Suppressor macrophage (primary cell): ENCODE measurements at places on chromosomes 12 and 14.
A peak's percentile ranks its signal among the peaks of the same experiment; 100 is the strongest.

DNA sequence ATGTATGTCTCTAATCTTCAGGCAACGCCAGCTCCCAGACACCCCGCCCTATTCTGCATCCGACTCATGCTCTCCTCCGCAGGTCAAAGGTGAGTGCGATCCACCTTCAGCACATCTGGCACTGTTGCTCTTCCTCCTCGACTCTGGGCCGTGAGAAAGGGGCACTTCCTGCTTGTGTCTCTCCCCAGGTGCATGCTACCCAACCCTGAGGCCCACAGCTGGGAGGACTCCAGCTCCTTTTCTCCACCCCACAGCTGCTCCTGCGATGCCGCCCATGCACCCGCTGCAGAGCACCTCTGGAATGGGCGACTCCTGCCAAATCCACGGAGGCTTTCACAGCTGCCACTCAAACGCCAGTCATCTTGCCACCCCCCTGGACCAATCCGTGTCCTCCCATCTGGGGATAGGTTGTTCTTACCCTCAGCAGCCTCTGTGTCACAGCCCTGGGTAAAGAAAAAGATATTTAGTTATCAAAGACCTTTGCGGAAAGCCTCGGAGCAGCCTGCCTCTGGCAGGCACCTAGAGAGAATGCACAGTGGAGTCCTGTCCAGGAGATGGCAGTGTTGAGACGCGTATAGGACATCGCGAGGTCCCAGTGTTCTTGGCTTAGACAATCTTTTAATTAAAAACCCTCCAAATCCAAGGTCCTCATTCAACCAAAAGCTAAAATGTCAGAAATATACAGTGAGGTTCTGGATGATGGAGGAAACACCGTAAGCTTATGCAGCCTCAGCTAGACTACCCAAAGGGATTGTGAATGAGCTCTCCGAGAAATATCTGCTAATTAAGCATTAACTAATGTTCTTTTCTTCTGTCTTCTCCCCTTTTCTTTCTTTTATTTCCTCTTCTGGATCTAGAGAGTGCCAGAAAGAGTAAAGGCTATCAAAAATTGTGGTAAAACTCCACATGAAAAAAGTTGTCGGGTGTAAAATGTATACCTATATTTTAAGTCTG, 54.3 kb downstream of the MYRFL start:
- peak; percentile 85 for DNase-seq

DNA sequence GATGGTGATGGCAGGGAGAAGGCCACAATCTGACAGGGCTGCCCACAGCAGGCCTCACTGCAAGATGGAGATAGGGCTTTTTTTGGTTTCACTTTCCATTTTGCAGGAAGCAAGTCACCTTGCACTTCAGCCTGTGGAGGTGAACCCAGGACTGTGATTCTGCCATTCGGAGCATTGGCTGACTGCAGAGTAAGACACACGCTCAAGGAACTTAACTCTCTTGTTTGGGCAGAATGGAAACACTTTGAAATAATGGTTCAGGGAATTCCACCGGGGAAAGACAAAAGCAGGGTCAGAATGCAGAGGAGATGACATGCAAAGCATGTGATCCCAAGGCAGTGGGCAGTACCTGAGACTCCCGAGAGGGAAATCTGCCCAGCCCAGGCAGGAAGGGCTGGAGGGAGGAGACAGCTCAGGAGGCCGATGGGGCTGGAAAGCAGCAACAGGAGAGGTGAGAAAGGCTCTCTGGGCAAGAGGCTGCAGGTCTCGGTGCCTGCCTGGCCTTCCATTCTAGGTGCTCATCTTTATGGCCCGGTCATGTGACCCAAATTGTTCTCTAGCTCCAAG, 58.7 kb upstream of the PRMT8 start:
- no peak for DNase-seq

GRCh38 chr12:101951002-101951670, 73.8 kb downstream of the DRAM1 start:
- no peak for DNase-seq

- DNase-seq = no peak
Observed at GRCh38 chr14:64281805-64282204, 12.4 kb downstream of the ESR2 start.

DNA sequence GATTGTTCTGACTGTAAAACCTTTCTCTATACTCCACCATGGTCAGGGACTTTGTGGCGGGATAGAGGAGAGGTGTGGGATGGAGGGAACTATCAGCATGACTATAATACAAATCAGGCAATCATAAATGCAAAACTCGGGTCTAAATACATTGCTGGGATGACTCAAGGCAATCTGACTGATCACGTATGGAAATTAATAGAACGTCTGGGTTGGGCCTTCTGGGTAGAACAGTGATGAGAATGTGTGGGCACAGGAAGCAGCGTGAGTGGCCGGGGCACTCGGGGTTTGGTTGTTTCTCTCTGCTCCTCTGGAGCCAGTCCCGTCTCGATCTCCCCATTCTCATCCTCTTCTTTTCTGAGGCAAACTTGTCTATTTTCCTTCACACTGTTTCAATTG, 485.8 kb downstream of the VRK1 start:
- DNase-seq = no peak

GRCh38 chr14:102094101-102094500, 7.3 kb upstream of the HSP90AA1 start:
- no peak for DNase-seq

- no peak for DNase-seq
Observed at GRCh38 chr12:103085541-103085940, 128.1 kb downstream of the ASCL1 start.

GRCh38 chr14:32022938-32023466, 54.1 kb upstream of the ARHGAP5 start:
- no peak for DNase-seq

DNA sequence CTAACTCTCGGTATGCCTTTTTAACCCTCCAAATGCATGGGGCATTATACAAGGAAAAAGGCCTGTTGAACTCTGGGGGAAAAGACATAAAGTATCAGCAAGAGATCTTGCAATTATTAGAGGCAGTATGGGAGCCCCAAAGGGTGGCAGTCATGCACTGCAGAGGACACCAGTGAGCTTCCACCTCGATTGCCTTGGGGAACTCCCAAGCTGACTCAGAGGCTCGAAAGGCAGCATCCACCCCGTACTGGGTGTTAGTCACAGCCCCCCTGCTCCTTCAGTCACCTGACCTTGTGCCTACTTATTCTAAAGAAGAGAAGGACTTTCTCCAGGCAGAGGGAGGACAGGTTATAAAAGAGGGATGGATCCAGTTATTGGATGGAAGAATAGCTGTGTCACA, 781.4 kb upstream of the TMEM132C start:
- DNase-seq = no peak

DNA sequence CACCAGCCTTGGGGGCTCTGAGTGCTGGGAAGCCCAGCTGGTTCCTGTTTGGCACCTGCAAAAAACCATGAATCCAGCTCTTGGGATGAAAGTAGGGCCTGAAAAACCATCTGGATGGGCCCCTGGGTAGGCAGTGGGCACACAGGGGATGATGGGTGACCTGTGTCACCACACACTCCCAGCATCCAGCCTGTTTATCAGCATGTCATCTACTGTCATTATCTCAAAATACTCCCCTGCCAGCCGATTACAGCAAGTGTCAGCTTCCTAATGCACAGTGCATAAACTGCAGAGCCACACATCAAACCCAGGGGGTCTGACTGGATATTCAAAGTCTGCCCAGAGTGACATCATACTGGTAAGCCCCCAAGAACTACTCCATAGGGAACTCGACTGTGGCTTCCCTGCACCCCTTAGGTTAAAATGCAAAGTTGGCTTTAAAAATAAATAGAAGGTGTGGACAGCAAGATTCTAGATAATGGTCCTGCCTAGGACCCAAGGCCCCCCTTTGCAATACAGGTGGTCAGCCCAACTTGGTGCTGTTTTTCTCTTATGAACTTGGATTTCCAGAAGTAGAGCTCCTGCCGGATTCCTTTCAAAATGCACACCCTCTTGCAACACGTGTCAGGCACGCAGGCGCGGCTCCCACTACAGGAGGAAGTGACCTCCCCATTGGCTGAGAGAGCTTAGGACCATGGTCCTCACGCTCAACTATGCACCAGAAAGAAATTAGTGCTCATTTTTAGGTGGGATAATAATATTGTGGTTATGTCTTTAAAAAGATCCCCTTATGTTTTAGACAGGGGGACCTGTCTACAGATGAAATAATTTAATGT, 94.1 kb downstream of the GCH1 start:
- no peak for DNase-seq

- no peak for DNase-seq
Observed at GRCh38 chr14:77221241-77221871, 39.8 kb downstream of the TMEM63C start.

- peak; percentile 65 for DNase-seq
Observed at GRCh38 chr12:111150360-111150759, 218.5 kb downstream of the PHETA1 start.

DNA sequence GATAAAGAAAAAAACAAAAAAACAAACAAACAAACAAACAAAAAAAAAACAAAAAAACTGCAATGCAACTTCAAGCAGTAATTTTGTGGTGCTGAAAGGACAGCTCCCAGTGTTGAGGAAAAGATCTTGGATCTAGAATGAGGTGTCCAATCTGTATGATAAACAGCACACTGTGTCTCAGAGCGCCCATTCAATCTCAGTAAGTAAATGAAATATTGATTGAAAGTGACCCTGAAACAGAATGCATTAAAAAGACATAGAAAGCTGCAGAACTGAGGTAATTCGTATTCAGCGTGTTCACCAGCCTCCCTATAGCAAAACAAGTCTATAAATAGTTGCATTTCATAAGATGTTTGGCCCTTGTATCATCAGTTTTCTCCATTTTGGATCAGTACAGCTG, 153.0 kb downstream of the NOVA1 start:
- no peak for DNase-seq

DNA sequence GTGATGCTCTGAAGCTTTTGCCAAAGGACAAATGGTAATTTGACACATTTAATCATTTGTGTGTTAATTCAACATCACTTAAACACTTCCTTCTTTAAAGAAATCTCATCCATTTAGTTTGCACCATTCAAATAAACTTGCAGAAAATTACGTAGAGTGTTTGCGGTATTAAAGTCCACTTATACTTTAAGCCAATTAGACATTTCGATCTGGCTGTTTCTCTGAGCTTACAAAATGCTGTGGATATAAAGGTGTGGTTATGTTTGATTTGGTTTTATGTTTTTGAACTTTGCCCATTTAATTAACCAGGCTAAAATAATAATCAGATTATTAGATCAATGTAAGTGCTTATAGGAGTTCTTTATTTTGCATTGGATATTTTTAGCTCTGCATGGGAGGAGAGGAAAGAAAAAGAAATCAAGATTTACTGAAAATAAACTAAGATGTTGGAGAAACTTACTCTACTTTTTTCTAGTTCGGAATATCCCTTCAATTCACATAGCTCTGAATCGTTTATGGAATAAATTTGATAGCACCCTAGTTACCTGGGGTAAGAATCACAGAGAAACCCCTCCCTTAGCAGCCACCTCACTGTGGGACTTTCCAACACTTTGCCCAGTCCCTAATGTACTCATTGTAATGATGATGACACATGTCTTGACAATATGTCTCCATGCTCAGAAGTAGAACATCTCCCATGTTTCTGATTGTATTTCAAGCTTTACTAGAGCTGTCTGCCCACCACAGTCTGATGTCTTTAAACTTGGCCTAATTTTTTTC, 268.0 kb downstream of the BTG1 start:
- DNase-seq = peak; percentile 36

- no peak for DNase-seq
Observed at GRCh38 chr12:130220706-130221100, 58.4 kb downstream of the FZD10 start.

DNA sequence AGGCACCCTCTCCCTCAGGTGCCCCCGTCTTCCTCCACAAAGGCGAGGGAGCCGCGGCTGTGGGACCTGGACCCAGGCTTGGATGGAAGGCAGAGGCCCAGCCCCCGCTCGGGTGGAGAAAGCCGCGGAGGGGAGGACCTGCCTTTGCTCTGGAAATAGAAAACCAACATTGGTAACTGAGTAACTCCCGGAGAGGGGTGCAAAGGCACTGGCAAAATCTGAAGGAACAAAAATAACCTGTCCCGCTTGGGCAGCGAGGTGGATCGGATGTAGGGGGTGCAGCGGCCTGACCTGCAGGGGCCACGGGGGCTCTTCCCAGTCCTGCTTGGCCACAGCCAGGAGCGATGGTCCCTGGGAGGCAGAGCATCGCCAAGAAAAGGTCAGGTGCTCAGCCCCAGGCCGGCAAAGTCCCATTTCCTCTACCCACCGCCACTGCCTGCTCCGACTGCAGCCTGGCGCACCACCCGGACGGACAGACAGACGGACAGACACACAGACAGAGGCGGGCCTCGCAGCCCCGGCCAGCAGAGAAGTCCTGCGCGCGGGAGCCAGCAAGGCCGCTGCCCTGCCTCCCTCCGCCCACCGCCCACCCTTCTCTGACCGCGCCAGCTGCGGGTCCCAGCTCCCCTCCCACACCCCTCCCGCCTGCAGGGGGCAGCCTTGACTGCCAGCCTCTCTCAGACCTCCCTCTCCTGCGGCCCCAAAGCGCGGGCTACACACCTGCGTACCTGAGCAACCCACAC, 21.4 kb upstream of the TMEM106C start:
- DNase-seq = peak; percentile 53

- DNase-seq = no peak
Observed at GRCh38 chr12:53123578-53124351, 20.5 kb downstream of the SOAT2 start.

- DNase-seq = peak; percentile 60
Observed at GRCh38 chr14:69090187-69090789, 62.6 kb downstream of the DCAF5 start.

- no peak for DNase-seq
Observed at GRCh38 chr12:116629480-116629879, 70.3 kb downstream of the MAP1LC3B2 start.

- DNase-seq = no peak
Observed at GRCh38 chr14:72723858-72724530, 169.9 kb downstream of the DPF3 start.

DNA sequence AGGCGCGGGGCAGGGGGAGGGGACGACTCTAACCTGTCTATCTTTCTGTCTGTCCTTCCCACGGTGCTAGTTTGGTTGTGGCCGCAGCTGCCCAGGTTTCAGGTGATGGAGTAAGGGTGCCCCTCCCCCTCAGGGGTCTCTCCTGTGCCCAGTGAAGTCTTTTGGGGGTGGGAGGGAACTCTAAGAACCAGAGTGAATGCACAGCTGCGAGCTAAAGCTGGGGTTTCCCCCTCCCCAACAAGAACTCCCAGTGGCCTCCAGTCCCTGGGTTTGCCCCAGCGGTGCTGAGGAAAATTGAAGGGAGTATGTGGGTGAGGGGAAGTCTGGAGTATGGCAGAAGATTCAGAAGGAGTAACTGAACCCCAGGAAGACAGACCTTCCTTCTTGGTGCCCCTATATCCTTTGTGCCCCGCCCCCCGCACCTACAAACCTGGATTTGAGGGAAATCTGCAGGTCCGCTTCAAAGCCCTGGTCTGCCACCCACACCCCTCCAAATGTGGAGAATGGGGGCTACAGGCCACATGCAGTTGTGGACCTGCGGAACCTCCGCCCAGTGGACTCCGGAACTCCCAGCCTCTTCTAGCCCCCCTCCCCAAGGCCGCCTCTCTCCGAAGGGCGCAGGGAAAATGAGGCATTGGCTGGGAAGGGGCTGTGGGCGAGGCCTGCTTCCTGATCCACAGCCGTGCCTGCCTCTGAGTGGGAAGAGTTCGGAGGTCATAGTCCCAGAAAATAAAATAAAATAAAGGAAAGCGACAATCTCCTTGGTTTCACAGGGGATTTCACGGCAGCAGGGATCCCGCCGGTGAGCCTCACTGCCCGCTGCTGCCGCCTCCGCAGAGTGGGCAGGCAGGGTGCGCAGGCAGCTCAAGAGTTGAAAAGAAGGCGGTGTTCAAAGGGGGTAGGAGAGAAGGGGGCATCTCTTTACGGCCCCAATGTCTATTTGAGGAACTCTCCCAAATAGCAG, 3.4 kb upstream of the HOXC9 start:
- no peak for DNase-seq
